ENCODE measurements at places on chromosomes 7 and 10. TPM values are rescaled to one million over a fixed set of nuclear protein-coding genes. Genes with fewer than 3 reads are reported as not detected.
A peak's percentile ranks its signal among the peaks of the same experiment; 100 is the strongest.

GRCh38 chr10:15439341-15439842 lies 68.3 kb upstream of the FAM171A1 start:
- DNase-seq = peak; percentile 42

DNA sequence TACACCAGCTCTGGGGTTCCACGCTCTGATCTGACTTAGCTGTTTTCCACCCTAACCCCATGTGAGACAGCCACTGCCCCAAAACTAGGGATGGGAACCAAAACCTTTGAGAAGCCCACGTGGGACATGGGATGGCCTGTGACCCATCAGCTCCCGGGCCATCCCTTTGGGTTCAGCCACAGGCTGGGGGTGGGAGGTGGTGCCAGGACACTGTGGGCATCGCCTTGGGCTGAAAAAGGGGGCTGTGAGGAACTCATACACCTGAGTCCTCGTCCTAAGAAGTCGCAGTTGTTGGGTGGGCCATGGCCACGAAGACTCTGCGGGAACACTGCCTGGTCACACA lies 379.1 kb downstream of the DNAJB6 start:
- DNase-seq = no peak

DNA sequence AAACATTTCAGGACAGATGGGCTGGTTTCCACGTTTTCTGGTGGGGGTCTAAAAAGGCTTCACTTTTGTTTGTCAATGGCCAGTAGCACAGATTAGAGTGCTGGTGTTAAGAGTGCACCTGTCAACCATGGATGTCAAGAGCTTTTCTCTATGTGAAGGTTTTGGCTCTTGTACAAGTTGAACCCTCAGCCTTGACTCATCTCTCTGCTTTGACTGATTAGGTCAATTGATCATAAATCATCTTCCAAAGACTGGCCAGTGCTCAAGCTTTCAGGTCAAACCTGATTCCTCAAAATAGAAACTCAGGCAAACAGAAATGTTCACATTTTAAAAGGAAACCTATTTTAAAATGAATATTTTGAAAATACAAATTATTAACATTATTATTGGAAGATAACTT lies 59.6 kb upstream of the SP4 start:
- no peak for DNase-seq

DNA sequence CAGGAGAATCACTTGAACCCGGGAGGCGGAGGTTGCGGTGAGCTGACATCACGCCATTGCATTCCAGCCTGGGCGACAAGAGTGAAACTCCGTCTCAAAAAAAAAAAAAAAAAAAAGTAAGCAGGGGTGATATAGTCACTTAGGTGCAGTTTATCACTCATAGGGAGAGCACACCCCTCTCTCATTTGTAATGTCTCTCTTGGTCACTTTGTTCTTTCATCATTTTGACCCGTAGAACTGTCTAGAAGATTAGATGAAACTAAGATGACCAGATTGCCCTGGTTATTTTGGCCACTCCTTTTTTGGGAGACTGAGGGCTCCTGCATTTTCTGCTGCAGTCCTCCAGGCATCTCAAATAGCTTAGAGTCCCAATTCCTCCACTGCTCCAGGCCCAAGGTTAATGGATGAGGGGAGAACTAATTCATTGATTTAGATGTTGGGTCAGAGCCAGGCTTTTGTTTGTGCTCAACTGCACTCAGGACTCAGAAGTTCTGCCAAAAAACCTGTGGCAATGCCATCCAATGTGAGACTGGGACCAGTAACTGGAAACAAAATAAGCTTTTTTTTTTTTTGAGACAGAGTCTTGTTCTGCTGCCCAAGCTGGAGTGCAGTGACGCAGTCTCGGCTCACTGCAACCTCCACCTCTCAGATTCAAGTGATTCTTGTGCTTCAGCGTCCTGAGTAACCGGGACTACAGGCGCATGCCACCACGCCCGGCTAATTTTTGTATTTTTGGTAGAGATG lies 50.0 kb upstream of the CAMK1D start:
- DNase-seq = no peak

The ZNF680 gene
- 17.8 TPM for total RNA-seq

- no peak for DNase-seq
These were observed 65.4 kb upstream of the SEM1 start for GRCh38 chr7:96775046-96775445.

The SIRT1 gene
- total RNA-seq = 17.3 TPM

DNA sequence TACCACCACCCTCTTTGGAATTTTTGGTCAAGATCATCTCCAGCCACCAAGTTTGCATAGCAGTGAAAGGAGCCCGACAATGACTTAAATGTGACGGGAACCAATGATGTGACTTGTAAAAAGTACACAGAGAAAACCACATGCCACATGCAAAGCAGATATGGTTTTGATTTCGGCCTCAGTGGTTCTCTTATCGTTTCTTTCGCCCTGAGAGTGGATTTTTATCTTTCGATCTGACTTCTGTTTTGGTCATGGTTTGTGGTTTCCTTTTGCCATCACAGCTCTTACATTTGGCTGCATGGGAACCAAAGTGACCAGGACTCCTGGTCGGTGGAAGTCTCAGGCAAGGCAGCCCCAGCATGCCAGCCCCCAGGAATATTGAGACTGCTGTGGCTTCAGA lies 31.5 kb downstream of the TCF7L2 start:
- DNase-seq = no peak

DNA sequence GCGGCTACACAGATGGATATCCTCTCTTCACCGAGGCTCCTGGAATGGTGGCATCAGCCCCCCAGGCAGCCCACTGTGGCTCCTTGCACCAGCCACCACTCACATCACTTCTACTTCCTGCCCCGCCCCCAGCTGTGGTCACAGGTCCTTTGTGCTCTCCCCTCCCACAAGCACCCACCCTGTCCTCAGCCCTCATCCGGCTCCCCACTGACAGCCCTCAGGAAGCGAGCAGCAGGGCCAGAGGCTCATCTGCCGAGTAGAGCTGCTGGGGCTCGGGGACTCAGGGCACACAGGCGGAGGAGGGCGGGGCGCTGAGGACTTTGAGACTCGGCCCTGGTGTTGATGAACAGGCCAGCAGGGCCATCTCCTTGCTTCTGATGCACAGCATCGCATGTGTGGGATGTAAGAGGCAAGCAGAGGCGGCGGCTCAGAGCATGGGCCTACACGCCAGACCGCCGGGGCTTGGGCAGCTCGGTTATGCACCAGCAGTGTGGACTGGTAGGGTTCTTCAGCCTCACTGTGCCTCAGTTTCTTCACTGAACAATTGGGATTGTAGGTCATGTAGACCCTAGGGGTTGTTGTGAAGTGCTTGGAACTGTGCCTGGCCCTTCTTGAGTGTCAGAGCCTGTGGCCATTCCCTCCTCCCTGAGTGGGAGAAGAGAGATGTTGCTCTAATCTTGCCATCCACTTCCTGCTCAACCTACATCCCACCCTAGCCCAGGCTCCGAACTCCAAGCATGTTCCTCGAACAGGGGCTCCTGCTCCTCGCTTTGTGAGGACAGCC lies at the start of gene PRF1:
Gene PRF1 (minus strand): TSS at position 77 of the 784 bp plus-strand sequence. CDS start 1,839 bp downstream, outside the sequence.
- DNase-seq = no peak

DNA sequence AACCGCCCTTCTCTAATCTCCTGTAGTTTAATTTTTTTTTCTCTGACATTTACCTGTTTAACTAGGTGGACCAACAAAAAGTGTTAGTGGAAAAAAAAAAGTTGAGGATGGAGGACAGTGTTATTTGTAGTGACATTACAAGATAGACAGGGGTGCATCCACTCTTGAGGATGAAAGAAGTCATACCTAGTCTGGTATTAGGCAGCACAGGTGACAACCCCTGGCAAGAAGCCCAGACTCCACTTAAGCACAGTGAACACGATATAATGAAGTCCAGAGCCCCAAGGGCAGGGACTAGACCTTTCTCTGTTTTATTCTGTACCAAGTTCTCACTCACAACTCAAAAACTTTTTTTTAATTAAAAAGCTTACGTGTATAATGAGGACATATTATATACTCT lies 268.4 kb downstream of the GPR37 start:
- DNase-seq = no peak

DNA sequence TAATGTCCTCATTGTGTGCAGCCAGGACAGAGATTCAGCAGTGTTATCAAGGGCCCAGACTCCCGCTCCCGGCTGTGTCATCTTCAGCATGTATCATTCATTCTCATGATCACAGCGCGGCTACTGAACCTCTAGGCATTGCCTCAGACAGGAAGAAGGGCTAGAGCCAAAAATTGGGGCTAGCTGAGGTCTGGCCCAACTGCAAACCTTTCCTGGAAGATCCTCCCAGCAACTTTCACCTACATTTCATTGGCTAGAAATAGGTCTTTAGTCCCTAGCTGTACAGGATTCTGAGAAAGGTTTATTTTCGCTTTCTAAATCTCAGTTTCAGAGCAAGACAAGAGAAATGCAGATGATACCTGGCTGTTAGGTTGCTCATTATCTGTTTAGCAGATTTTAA lies 81.9 kb downstream of the CREM start:
- DNase-seq = no peak

The GIMAP2 gene
- 1.9 TPM for total RNA-seq

- DNase-seq = no peak
These were observed 225.5 kb upstream of the TCF7L2 start for GRCh38 chr10:112724404-112724991.

- DNase-seq = peak; percentile 17
These were observed 85.3 kb downstream of the ZNF33B start for GRCh38 chr10:42553064-42553407.

GRCh38 chr10:87547734-87548311 lies 43.1 kb downstream of the MINPP1 start:
- DNase-seq = no peak

The INHBA gene
- total RNA-seq = 0.08 TPM

GRCh38 chr10:72173262-72173618 lies 42.6 kb upstream of the ANAPC16 start:
- DNase-seq = no peak

DNA sequence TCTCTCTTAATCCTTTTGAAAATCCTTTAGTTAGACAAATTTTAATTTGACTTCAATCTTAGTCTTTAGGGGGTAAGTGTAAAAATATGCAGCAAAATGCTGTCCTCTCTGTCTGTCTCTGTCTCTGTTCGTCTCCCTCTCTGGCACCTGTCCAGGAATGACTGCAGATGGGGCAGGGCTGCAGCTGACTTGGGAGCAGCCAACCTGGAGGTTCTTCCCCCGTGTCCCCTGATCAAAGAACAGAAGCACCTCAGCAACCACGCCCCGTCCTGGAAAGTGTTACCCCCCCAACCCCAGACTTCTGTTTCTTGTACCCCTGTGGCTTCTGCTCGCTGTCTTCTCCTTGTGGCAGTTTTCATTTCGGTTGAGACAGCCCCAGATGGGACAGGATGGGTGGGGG lies 141.6 kb upstream of the NPS start:
- DNase-seq = no peak

The MEPCE gene
- total RNA-seq = 30.5 TPM

DNA sequence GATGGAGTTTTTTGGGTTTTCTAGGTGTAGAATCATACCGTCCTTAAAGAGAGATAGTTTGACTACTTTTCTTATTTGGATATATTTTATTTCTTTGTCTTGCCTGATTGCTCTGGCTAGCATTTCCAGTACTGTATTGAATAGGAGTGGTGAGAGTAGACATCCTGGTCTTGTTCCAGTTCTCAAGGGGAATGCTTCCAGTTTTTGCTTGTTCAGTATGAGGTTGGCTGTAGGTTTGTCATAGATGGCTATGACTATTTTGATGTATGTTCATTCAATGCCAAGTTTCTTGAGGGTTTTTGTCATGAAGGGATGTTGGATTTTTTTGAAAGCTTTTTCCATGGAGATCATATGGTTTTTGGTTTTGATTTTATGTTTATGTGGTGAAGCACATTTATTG lies 676.9 kb downstream of the SUGCT start:
- no peak for DNase-seq

- no peak for DNase-seq
These were observed 19.7 kb upstream of the LAMB4 start for GRCh38 chr7:108149908-108150307.

The CYP2C8 gene
- total RNA-seq = 0.87 TPM
